ENCODE measurements at places on chromosomes 13 and 19.

DNA sequence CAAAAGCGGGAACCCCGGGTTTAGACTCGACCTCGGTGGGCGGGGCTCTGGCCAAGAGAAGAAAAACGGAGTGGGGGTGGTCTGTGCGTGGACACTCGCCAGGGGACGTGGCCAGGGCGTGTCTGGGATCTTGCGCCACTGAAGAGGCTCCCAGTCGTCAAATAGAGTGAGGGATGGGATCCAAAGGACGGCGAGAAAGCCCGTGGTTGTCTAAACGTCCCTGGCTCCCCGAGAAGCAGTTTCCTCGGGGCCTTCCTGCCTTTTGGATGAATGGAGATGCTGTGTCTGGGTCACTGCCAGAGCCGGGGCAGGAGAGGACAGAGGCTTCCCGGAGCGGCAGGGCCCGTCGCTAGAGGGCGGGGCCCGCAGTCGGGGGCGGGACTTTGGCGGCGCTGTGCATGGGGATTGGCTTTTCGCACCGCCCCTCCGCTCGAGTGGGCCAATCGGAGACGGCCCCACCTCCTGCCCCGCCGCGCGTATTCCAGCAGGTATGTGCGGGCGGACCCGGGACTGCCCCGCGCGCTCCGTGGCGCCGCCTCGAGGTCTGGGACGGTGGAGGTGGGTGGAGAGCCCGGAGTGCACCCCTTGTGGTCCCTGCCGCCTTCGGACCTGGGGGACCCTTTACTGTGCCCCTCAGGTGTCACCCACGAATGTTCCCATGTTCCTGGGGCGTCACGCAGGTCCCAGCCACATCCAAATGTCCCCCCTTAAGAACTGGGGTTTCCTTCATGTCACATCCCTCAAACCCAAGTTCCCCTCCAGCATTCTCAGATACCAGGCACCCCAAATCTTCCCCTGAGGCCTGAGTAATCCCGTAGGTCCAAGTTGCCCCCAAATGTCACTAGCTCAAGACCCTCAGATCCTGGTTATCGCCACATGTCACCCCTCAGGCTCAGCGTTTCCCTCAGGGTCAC, 38.3 kb downstream of the ZSWIM4 start:
- DNase-seq, result peak; percentile 90

GRCh38 chr19:17112271-17112670, 36.7 kb downstream of the MYO9B start:
- no peak for DNase-seq

GRCh38 chr13:114118086-114118485, 14.3 kb downstream of the RASA3 start:
- DNase-seq, result no peak

GRCh38 chr13:50334944-50335343, 319.7 kb downstream of the KCNRG start:
- DNase-seq, result no peak

DNA sequence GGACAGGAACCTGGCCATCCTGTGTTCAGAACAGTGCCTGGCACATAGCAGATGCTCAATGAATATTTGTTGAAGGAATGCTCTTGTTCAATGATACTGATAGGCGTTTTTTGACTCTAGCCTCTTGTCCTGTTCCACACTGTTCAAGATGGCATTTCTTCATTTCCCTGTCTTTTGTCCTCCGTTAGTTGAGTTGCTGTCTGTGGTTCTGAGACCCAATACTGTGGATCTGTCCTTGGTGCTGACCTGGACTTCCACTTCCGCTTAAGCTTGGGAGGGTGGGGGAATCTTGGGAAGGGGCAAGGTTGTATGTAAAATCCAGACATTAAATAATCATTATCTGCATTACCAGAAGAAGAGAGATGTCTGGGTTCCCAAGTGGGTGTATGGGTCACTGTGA, 8.3 kb upstream of the KCNN4 start:
- DNase-seq, result peak; percentile 55

- peak; percentile 62 for DNase-seq
Measured at GRCh38 chr19:53982001-53982451, 9.4 kb upstream of the CACNG6 start.

DNA sequence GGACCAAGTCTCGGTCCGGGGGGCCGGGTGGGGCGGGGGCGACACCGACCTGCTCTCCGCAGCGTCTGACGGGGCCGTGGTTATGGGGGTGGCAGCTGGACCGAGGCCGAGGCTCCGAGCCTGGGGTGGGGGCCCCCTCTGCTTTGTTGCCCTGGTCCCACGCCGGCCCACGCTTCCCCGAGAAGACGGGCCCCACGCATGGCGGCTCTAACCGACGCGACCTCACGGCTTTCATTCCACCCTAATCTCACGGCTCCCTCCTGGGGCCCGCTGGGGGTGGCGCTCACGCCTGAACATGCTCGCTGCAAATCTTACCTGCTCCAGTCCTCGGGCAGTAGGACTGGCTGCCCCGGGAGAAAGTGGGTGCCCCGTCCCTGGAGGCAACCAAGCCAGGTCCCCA, 14.8 kb upstream of the MISP start:
- DNase-seq, result no peak

- no peak for DNase-seq
Measured at GRCh38 chr13:113744197-113745000, 14.6 kb upstream of the TMEM255B start.

DNA sequence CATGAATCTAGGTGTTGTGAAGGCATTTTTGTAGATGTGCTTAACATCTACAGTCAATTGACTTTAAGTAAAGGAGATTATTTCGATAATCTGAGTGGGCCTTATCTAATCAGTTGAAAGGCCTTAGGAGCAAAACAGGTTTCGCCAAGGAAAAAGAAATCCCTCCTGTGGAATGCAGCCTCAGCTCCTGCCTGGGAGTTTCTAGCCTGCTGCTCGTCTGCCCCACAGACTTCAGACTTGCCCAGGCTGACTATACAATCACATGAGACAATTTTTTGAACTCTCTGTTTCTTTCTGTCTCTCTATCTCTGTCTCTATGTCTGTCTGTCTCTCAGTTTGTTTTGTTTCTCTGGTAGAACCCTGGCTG, 312.5 kb downstream of the OLFM4 start:
- DNase-seq, result no peak

- DNase-seq, result no peak
Measured at GRCh38 chr19:17078036-17078919, 2.7 kb downstream of the MYO9B start.

DNA sequence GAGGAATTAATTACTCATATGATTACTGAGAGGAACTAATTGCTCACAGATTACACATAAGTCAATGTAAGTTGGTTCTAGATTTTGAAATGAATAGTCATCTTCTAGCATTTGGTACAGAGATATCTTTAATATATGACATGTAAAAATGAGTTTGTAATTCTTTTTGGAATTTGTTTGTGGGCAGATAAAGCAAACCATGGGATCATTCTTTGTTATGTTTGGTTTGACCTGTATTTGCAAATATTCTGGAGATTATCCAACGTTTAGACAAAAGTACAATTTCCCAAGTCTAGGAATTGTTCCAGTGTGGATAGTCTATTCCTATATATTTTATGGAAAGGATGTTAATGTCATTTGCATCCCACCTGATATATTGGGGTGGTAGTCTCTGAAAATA, 309.6 kb upstream of the EDNRB start:
- DNase-seq, result no peak

- DNase-seq, result no peak
Measured at GRCh38 chr19:29685326-29685725, 20.1 kb downstream of the PLEKHF1 start.

GRCh38 chr13:28628241-28628640, 30.7 kb upstream of the POMP start:
- no peak for DNase-seq

GRCh38 chr19:14940266-14940665, 1.0 kb upstream of the OR7C2 start:
- no peak for DNase-seq

GRCh38 chr19:1825909-1826556, 14.0 kb upstream of the ATP8B3 start:
- peak; percentile 62 for DNase-seq

Measured in RKO (cell line).